ENCODE measurements at places on chromosomes 16 and 17.

GRCh38 chr16:4249530-4250308 lies 7.8 kb upstream of the SRL start:
- DNase-seq: no peak

- no peak for DNase-seq
Measured at GRCh38 chr16:4032768-4033167, 83.5 kb downstream of the ADCY9 start.

GRCh38 chr16:81461766-81462165 lies 17.2 kb downstream of the CMIP start:
- DNase-seq: no peak

- no peak for DNase-seq
Measured at GRCh38 chr17:29880031-29880430, 50.0 kb downstream of the SSH2 start.

DNA sequence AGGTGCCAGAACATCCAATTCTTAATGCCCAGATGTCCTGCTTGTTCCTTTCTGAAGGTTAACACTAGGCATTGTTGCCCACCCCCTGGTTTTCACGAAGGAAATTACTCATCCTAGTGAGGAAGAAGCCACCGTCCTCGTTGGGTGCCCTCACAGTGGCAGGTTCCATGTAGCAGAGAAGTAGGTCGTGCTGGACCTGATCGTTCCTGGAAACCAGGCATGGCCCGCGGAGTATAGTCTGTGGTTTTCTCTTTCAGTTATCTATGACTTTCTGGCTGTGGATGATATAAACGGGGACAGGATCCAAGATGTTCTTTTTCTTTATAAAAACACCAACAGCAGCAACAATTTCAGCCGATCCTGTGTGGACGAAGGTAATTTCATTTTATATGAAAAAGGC lies 16.5 kb downstream of the RGS11 start:
- DNase-seq: no peak

DNA sequence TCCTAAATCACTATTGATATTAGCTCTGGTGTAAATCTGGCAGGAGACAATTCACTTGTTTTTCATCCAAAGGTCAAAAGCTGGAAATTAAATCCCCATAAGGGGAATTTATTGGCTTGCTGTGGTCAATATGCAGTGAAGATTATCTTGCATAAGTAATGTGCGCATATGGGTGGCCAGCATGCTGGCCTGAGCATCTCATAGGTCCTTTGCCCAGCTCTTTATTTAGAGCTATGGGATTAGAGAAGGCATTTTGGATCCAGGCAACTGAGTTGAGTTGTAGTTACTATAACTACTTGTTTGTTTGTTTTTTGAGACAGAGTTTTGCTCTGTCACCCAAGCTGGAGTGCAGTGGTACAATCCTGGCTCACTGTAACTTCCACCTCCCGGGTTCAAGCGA lies 110.7 kb downstream of the AATF start:
- DNase-seq: no peak

GRCh38 chr17:9519583-9520272 lies 55.9 kb downstream of the STX8 start:
- DNase-seq: no peak

GRCh38 chr17:78527345-78527744 lies 49.9 kb downstream of the DNAH17 start:
- DNase-seq: no peak

- DNase-seq: no peak
Measured at GRCh38 chr17:74860872-74861661, 1.4 kb upstream of the GRIN2C start.

GRCh38 chr17:78526231-78527025 lies 50.8 kb downstream of the DNAH17 start:
- no peak for DNase-seq

DNA sequence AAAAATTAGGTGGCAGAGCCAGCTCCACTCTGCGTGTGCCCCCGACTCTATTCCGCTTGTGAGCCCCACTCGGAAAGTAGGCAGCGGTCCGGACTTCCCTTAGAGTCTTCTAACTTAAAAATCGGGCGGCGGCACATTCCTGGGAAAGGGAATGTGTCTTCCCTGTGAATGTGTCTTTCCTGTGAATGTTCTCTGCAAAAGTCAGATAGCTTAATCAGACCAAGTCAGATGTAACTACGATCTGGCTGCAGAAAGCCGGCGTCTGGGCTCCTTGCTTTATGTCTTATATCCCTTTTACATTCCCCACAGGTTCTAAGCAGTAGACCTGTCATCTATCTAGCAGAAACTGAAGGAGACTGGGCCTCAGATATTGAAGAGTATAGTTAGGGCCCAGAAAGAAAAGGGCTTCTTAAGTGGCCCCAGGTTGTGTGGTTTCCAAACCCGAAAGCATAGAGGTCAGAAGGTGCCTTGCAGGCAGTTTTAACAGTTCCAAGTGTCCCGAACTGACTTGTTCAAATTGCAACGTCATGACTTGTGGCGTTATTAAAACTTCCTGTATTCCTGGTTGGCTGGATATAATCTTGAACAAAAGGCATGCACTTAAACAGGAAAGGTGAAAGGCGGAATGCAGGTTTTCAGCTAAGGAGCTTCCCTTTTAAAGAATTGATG lies 601 bp downstream of the PHKB start:
- DNase-seq: no peak

- DNase-seq: no peak
Measured at GRCh38 chr16:13324851-13325250, 423.5 kb downstream of the SHISA9 start.

DNA sequence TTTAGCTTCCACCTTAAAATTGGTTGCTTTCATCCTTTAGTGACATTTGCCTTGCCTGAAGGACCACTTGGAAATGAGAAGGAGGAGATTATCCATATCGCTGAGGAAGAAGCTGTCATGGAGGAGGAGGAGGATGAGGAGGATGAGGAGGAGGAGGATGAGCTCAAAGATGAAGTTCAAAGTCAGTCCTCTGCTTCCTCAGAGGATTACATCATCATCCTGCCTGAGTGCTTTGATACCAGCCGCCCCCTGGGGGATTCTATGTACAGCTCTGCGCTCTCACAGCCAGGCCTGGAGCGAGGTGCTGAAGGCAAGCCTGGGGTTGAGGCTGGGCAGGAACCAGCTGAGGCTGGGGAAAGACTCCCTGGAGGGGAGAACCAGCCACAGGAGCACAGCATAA lies 11.5 kb upstream of the TMEM106A start:
- DNase-seq: no peak

GRCh38 chr17:71325886-71326285 lies 794.9 kb upstream of the SOX9 start:
- DNase-seq: no peak

DNA sequence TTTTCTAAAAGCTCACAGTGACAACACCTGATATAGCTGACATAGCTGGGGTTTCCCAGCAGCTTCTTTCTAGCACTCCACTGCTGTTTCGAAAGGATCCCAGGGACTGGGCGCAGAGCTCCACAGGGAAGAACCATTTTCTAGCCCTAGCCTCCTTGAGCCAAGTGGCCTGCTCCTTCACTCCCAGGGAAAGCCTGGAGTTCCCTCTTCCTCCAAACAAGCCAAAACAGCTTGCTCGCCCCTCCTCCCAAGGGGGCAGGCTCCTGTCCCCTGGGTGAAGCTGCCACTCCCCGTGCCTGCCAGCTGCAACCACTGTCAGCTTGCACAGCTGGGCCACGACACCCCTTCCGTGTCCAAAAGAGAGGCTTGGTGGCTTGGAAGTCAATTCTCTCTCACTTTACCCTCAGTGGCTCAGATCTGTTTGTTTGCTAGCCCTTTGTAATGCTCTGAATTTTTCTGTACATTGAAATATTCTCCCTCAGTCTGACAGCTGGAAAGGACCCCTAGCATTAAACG lies 59.8 kb downstream of the CYTH1 start:
- no peak for DNase-seq

DNA sequence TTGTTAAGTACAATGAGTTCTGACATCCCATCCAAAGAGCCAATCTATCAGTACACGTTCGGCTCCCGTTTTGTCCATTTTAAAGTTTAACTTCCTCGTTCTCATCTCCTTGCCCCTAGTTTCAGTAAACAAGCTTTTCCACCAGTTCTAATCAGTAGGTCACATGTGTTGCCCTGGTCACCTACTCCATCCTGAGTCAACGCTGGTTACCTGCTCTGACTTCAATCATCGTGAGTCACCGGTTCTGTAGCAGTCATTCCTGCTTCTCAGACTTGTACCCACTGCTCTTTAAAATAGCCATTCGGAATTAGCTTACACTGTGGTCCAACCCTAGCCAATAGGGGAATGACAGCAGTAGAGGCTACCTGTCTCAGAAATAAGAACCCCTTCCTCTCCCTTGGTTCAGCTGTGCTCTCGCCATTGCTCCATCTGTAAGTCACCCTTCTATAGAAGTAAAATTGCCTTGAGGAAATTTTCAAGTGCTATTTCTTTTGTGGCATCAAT lies 191.0 kb downstream of the CPPED1 start:
- no peak for DNase-seq

GRCh38 chr16:81497690-81498089 lies 53.1 kb downstream of the CMIP start:
- DNase-seq: no peak

DNA sequence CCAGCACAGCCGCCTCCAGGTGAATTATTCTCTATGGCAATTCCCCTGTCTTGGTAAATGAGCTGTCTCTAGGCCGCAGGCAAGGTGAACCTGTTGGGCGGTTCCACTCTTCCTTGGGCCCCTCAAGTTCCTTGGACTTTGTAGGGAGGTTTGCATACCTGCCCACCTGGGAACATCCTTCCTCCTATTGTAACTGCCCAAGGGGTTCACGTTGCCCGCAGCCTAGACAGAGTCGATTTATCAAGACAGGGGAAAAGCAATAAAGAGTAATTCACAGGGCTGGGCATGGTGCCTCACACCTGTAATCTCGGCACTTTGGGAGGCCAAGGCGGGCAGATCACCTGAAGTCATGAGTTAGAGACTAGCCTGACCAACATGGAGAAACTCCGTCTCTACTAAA lies 122.5 kb downstream of the KCNJ18 start:
- no peak for DNase-seq

- DNase-seq: no peak
Measured at GRCh38 chr16:51818342-51818944, 667.4 kb upstream of the SALL1 start.

DNA sequence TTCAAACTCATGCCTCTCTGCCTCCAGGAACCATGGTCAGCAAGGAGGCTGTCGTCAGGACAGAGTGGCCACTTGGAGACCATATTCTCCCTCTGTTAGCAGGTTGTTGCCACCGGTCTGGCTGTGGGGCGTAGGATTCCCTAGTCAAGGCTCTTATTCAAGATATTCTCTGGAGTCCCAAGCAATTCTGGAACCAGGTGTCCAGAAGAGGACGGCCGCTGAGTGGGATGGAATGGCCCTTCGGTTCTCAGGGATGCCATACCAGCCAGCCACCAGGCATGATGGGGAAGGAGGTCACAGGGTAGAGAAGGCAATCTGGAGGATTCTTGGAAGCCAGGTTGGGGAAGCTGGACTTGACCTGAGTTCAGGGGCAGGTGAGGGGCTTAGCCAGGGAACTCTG lies 173.5 kb downstream of the GSG1L start:
- no peak for DNase-seq

GRCh38 chr16:87415441-87415840 lies 23.3 kb downstream of the MAP1LC3B start:
- no peak for DNase-seq

DNA sequence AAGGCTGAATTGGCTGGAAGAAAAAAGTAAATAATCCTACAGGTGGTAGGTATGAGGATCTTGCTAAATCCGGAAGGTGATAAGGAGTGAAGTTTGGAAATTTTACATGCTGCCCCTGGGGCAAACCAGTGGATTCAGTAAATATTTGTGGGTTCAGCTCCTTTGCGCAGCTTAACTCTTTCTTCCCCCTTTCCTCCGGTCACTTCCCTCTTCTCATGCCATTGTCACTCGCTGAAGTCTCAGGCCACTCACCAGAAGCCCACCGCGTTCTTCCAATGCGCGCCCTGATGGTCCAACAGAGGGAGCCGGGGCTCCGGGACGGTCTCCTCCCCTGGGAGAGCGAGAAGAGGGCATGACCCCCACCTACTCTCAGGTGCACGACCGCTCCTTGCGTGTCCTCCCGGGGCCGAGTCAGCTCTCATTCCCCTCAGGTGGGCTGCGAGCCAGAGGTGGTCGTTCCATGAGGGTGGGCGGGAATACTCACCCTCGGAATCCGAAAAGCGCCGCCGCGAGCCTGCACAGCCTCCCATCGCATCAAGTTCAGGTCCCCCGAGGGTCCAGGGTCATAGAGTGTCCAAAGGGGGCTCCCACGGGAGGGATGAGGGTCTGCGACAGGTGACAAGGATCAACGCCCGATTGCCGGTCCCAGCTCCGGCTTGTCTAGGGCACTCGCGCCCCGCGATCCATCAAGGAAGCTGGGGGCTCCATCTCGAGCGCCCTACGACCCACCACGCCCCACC lies 474 bp downstream of the CLN3 start:
- DNase-seq: no peak

DNA sequence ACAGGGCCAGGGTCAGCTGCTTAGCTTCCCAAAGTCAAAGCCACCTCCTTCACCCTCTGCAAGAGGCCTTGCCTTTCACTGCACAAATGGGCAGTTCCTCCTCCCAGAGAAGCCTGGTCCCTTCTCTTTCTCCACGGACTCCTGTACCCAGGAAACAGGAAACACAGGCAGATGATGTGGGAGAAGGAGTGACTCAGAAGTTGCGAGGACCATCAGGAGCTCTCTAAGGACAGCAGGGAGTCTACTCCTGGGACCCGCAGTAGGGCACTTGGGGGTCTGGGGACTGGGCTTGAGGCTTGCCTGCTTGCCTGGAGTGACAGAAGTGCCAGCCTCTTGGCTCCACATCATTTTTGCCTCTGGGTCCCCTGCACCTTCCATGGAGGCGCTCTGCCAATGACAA lies 47.4 kb upstream of the KSR1 start:
- no peak for DNase-seq

DNA sequence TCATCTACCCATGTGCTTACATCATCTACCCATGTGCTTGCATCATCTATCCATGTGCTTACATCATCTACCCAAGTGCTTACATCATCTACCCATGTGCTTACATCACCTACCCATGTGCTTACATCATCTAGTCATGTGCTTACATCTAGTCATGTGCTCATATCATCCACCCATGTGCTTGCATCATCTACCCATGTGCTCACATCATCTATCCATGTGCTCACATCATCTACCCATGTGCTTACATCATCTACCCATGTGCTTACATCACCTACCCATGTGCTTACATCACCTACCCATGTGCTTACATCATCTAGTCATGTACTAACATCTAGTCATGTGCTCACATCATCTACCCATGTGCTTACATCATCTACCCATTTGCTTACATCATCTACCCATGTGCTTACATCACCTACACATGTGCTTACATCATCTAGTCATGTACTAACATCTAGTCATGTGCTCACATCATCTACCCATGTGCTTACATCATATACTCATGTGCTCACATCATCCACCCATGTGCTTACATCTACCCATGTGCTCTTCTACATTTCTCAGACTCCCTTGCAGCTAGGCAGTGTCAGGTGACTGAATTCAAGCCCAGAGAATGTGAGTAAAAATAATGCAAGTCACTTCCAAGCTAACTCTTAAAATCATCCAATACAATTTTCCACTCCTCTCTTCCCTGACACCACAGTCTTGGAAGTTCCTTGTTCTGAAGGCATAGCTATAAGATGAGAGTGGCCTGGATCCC lies 196.8 kb downstream of the CBLN1 start:
- no peak for DNase-seq

- no peak for DNase-seq
Measured at GRCh38 chr16:14111713-14112538, 40.8 kb downstream of the MRTFB start.

All from stimulated activated CD8-positive, alpha-beta memory T cell treated with anti-CD3 and anti-CD28 coated beads, Interleukin-2, amount 100 ng/mL, for 1 hour (primary cell).